Motor neuron (in vitro differentiated cells): ENCODE measurements at places on chromosomes 1 and 21. TPM values are rescaled to one million over a fixed set of nuclear protein-coding genes. Genes with fewer than 3 reads are reported as not detected.

- no peak for ATAC-seq
These were observed 2.3 kb downstream of the EPS8L3 start for GRCh38 chr1:109761227-109762038.

RGS8 gene
- 0.10 and 0.11 TPM in 2 replicates for total RNA-seq

DNA sequence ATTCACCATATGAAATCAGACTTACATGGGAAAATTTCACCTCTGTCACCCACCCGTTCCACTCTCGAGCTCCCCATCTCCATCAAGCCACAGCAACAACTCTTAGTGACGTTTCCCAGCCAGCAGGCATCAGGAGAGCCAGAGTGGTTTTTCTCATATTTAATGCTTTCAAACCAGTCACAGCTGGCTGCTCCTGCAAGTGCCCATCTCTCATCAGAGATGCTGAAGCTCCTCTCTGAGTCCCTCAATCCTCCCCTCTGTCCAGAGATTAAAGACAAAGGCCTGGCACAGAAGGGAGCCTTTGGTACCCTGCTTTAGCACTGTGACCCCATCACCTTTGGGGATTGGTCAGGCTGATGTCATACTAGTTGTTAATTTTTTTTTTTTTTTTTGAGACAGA, 277.3 kb downstream of the DNM3 start:
- no peak for ATAC-seq

- ATAC-seq = no peak
These were observed 10.2 kb upstream of the ASPM start for GRCh38 chr1:197156692-197157091.

LCE1F gene
- total RNA-seq = not detected in 2 replicates

ACBD3 gene
- total RNA-seq = 30.9 and 38.7 TPM in 2 replicates

DNA sequence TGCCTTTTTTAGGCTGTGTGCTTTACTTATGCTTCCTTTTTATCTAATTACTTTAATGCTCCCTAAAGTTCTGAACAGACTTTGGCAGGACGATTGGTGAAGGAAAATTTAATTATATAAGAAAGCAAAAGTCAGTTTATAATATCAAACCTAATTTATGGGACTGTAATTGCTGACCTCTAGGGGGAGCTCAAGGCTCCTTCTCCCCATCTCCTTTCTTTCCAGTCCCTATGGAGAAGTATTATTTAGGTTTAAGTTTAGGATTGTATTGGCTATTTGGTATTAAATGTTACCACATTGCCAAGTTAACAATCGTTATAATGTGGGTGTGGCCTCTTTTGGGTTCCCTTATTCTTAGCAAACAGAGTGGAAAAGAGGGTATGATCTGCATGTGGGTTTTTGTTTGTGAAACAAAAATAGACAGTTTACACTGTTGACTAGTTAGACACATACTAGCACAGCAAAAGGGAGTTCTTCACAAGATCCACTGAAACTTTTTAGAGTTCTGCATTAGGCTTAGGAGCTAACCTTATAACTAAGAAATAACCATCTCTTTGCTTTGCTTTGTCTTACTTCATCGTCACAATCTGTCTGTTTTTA, 48.2 kb upstream of the TNFSF4 start:
- ATAC-seq = no peak
